ENCODE measurements at places on chromosomes 4 and X.

GRCh38 chrX:81238166-81238565, 36.3 kb downstream of the SH3BGRL start:
- DNase-seq, result no peak

- DNase-seq, result no peak
Observed at GRCh38 chrX:72050011-72050410, 81.7 kb downstream of the RTL5 start.

DNA sequence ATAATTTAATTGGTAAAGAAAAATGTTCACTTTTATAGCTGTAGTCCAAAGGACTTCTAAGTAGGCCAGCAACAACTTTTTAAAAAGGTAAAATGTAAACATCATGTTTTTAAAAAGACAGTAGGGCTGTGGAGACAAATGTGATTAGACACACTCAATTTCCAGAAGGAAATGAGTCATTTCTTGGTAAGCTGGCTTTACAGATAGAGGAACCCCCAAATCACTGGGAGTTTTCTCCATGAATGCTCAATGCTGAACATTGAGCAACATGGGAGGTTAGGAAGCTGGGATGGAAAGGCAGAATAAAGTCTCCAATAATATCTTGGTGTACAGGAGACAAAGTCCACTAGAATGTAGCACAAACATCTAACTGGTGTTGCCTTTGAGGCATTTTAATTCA, 121.3 kb downstream of the NWD2 start:
- DNase-seq, result no peak

GRCh38 chr4:55014876-55015275, 110.5 kb downstream of the KDR start:
- no peak for DNase-seq

- no peak for DNase-seq
Observed at GRCh38 chr4:138438608-138439007, 196.5 kb upstream of the SLC7A11 start.

DNA sequence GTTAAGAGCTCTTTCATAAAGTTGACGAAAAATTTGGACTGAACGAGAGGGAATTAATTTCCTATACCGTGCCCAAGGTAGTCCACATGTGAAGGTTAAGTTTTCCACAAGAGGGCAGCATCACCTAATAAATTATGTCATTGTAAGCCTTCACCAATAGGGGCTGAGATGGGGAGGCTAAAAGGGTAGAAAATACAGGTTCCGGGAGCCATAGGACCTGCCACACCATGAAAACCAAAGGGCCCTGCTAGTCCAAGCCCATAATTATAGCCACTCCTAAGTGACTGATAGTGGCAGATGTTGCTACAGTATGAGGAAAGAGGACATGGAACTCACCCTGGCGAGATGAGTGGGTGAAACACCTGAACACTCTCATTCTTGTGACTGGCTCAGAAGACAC, 122.2 kb downstream of the SHROOM4 start:
- no peak for DNase-seq

DNA sequence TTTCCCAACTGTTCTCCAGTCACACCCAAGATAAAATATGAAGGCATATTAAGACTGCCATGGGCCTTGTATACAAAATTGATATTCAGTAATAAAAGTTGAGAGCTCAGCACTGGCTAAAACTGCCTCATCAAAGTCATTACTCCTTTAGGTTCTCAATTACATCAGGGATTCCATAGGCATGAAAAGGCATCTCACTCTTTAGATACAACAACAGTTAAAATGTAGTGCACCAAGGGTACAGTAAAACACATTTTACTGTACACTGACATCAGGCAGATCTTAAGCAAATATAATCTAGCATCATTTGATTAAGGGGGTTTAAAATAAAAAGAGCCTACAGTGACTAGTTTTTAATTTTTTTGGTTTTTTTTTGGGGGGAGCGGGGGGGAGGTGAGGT, 107.7 kb downstream of the PPP3CA start:
- no peak for DNase-seq

- DNase-seq, result no peak
Observed at GRCh38 chr4:55931833-55932232, 16.9 kb upstream of the CEP135 start.

DNA sequence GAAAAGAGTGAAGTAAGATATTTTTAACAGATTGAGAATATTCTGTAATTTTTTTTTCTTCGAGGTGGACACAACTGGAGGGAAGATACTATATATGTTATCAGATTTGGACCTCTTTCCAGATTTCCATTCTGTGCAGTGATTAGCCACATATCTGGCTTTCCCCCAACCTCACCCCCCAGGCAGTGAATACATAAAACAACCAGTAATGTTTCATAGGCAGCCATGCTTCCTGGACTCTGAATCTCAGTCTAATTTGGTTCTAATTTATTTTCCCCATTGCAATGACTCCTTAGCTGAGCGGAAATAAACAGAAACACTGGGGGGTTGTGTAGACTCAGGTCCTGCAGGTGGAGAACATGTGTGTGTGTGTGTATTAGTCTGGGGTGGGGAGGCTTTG, 226.5 kb downstream of the FBXW7 start:
- DNase-seq, result no peak

DNA sequence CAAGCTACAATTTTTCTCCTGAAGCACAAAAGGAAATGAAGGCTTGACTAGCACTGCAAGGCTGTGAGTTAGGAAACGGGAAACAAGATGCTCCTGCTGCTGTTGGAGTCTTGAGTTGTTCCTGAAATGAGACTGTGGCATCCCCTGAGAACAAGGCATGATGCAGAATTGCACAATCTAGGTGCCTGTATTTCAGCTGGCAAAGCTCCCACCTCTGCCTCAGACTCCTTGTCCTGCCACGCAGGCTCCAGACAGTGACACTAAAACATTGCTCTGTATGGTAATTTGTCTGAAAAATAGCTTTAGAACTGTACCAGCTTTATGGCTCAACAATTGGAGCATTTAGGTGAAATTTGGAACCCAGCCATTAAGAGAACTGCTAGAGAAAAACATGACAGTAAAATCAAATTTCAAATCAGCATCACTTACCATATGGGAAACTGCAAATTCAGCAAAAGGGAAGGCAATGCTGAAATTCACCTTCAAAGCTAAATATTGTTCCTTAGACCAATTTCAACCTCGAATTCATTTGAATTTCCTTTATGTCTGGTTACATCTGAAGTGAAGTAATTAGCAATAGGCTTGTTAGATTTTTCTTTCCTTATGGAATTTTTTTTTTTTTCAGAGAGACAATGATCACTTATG, 103.4 kb downstream of the MFAP3L start:
- DNase-seq, result no peak

DNA sequence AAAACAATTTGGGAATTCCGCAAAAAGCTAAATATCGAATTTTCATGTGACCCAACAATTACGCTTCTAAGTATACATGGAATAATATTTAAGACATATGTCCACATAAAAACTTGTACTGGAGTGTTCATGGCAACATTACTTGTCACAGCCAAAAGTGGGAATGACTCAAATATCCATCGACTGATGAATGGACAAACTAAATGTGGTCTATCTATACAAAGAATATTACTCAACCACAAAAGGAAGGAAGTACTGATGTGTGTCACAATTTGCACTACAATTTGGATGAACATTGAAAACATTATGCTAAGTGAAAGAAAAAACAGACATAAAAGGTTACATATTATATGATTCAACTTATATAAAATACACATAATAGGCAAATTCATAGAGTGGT, 71.9 kb downstream of the AFF2 start:
- no peak for DNase-seq

DNA sequence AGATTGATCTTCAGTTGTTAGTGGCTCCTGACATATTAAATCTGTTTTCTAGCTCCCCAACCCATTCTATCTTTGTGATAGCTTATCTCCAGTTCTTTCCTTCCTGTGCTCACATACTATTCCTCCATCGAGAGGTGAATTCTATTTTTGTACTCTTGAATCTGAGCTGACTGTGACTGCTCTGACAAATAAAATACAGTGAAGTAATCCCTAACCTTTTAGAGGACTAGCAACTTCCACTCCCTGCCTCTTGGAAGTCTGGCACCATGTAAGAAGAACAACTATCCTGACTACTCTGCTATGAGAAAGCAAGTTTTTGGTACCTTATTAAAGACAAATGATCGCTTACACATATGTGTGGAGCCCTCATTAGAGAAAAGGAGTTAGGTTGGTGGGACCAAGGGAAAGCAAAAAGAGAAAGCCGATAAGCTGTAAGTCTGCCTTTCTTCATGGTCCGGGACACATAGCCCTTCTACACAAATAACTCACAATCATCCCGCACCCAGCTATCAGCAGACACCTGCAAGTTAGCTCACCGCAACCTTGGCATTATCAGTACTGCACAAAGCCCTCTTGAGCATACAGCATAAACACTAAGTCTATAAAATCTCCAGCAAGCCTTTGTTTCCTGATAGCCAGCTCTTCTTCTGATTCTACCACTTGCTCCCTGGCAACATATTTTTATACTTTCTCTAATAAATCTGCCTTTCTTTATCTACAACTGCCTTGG, 13.5 kb upstream of the PPM1K start:
- no peak for DNase-seq

GRCh38 chr4:76401654-76402053, 19.3 kb downstream of the CCDC158 start:
- DNase-seq, result no peak

- DNase-seq, result no peak
Observed at GRCh38 chr4:165198329-165198728, 9.0 kb upstream of the KLHL2 start.

- DNase-seq, result no peak
Observed at GRCh38 chr4:154490583-154491340, 837 bp downstream of the DCHS2 start.

Data from activated effector memory CD4-positive, alpha-beta T cell treated with anti-CD3 and anti-CD28 coated beads, Interleukin-2, amount 50 U/mL, for 16 hours (primary cell).